ENCODE measurements at places on chromosomes 12 and 14.

DNA sequence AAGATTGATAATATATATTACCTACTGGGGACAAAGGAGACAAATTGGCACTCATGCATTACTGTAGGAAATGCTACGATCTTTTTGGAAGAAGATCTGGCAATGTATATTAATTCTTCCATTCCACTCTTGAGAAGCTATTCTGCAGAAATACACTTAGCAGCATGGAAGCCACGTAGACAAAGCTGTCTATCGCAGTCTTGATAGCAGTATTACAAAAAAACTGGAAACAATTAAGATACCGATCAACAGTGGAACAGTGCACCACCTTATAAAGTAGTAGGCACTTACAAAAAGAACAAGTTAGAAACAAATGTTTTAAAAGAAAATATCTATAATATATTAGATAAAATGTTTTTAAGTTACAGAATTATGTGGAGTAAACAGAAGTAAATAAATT, 87.2 kb downstream of the ABCD2 start:
- DNase-seq, result no peak

- no peak for DNase-seq
These were observed 340.2 kb upstream of the DDHD1 start for GRCh38 chr14:53493320-53493719.

DNA sequence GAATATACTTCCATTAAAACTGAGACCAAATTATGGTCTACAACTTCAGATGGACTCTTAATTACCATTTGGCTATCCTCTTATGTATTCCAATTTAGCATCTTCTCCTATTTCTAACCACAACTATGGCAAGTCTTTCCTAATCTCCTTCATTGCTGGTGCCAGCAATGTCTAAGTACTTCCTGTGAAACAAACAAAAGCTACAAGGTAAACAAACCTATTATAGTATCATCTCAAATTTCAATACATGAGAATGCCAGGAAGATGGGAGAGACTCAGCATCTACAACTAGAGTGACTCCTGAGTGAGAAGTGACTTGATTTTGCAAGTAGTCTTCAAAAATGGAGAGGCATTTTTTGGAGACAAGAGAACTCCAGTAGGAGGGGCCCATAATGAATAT, 202.9 kb upstream of the ATXN7L3B start:
- DNase-seq, result no peak

- DNase-seq, result no peak
These were observed 4.1 kb upstream of the SLC7A7 start for GRCh38 chr14:22819151-22819988.

DNA sequence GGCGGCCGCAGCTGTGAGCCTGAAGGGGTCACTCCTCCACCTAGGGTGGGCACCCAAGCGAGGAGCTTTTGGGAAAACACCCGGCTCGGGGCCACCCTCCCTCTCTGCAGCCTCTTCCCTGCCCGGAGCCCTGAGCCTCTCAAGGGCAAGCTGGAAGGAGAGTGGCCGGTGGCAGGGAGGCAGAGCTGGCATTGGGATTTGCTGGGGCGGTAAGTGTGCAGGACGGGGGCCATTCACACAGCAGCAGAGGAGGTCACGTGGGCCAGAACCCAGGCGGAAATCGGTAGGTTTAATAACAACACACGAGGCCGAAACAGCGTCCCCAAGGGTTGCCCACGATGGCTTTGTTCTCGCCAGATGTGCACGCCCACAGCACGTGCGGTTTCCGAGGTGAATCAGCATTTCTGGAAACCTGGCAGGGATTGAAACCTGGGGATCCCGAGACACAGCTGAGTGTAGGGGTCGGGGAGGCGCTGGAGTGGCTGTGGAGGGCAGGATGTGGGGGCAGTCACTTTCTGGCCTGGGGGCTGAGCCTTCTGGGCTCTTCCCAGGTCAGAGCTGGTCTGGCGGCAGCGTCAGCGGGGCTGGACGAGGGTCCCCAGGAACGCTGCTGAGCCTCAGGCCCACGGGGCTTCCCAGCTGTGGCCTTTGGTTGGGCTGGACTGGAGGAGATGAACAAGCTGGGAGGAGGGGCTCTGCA, 23.5 kb downstream of the NOC4L start:
- no peak for DNase-seq

DNA sequence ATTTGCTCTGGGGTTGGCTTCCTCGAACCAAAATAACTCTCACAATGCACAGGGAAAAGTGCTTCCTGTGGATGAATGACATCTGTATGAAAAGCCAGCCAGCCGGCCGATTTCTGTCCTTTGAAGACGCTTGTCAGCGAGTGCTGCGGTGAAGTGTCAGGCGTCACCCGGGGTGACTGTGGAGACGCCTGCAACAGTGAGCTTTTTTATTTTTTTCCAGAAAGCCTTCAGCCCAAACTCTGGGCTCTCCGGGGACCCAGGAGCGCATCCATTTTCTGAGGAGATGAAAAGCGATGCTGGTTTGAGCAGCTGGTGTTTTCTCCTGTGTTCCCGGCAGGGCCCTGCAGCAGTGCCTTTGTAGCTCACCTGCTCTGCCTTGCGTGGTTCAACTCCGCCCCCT, 147.9 kb upstream of the MYL2 start:
- DNase-seq, result no peak

DNA sequence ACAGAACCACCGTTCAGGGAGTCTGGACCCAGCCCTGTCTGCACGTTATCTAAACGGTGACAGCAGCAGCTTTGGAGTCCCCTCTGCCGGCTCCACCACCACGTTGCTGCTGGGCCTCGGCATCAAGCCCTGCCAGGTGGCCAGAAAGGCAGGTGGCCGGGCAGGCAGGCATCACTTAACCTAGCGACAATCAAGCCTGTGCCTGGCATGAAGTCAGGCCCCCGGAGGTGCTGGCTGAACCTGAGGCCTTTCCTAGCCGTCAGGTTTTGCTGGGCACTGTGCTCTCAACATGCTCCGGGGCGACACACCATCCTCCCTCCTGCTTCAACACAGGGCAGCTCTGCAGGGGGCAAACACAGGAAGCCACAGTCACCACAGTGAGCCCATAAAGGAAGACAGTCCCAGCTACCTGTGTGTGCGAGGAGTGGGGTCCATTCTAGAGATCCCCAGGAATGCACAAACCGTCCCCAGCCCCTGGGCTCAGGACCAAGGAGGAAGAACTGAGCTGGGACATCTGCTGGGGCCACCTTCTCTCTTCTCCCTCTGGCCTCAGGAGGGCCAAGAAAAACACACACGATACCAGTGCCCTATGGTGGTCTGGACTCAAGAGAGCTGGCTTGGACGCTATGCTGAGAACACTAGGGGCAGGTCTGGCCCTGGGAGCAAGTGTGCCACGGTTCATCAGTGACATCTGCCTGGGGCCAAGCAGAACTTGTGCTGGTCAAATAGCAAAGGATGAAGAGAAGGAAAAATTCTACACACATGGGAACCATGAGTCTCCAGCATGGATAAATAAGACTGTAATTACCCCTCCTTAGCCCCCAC, 44.7 kb downstream of the CCDC88C start:
- DNase-seq, result no peak

- no peak for DNase-seq
These were observed 10.4 kb upstream of the HOXC13 start for GRCh38 chr12:53928054-53928835.

DNA sequence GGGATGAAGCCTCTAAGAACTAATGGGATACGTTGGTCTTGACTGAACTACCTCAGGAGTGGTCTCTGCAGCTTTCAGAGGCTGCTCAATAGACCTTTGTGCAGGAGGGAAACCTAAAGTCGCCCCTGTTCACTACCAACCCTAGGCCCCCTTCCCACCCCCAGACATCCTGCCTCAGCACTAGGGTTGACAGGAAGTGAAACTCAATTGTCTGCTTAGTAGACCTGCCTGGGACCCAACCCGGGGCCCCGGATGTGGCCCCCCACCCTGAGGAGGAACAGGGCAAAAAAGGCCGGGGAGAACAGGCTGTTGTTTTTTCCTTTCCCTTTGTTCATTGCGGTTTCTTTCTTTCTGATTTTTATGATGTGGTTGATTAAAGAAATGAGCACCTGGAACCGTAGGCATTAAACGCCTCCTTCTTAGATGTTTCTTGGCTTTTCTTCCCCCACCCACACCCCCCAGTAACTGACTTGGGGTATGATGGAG, 1.6 kb upstream of the DGKA start:
- no peak for DNase-seq

GRCh38 chr14:30484201-30484600, 74.8 kb upstream of the G2E3 start:
- DNase-seq, result no peak
